Tracheal epithelial cell (primary cell): ENCODE measurements at places on chromosomes 11 and 22. TPM values are rescaled to one million over a fixed set of nuclear protein-coding genes. Genes with fewer than 3 reads are reported as not detected.

CABP7 gene
- total RNA-seq, result not detected in 2 replicates

CSF2RB gene
- total RNA-seq, result not detected in 2 replicates

ESRRA gene
- total RNA-seq, result 131 and 162 TPM in 2 replicates

TTC9C gene
- total RNA-seq, result 19.5 and 36.2 TPM in 2 replicates

PLA2G6 gene
- total RNA-seq, result 5.1 and 8.1 TPM in 2 replicates

LMO2 gene
- 0.64 and 0.96 TPM in 2 replicates for total RNA-seq

MFRP gene
- not detected in 2 replicates for total RNA-seq

NXPE4 gene
- not detected in 2 replicates for total RNA-seq

CYTH4 gene
- total RNA-seq, result 1.5 TPM in 1 of 2 replicates, not detected in the other

IL10RA gene
- total RNA-seq, result under 0.01 TPM in 1 of 2 replicates, not detected in the other

LSP1 gene
- total RNA-seq, result not detected in 2 replicates

EIF3D gene
- total RNA-seq, result 718 and 779 TPM in 2 replicates

GP1BB gene
- under 0.01 and 3.1 TPM in 2 replicates for total RNA-seq

NPAS4 gene
- not detected in 2 replicates for total RNA-seq

CENPM gene
- 3.2 and 7.7 TPM in 2 replicates for total RNA-seq
